ENCODE measurements at places on chromosomes 11 and 22. TPM values are rescaled to one million over a fixed set of nuclear protein-coding genes. Genes with fewer than 3 reads are reported as not detected.

LYVE1 gene
- 2.7 TPM for total RNA-seq

MYBPC3 gene
- total RNA-seq, result not detected

TMPRSS13 gene
- 29.9 TPM for total RNA-seq

CDC42BPG gene
- 20.5 TPM for total RNA-seq

OR56A1 gene
- not detected for total RNA-seq

ELF5 gene
- total RNA-seq, result 0.32 TPM

TSPAN32 gene
- not detected for total RNA-seq

BTBD10 gene
- 29.8 TPM for total RNA-seq

OR4A16 gene
- total RNA-seq, result not detected

FLRT1 gene
- total RNA-seq, result not detected

GRAMD4 gene
- 37.7 TPM for total RNA-seq

ZDHHC5 gene
- total RNA-seq, result 122 TPM

DEUP1 gene
- total RNA-seq, result not detected

TMPRSS6 gene
- total RNA-seq, result not detected

MUC6 gene
- not detected for total RNA-seq

ARHGAP8 gene
- total RNA-seq, result 8.9 TPM

DEFB131B gene
- not detected for total RNA-seq

RIMBP3B gene
- total RNA-seq, result not detected

KRTAP5-1 gene
- total RNA-seq, result not detected

CRYAB gene
- total RNA-seq, result 19.6 TPM

ELP4 gene
- 15.1 TPM for total RNA-seq

LARGE2 gene
- 30.4 TPM for total RNA-seq

ACAD8 gene
- total RNA-seq, result 13.9 TPM

SLCO2B1 gene
- total RNA-seq, result 9.7 TPM

E2F8 gene
- 5.2 TPM for total RNA-seq

CDC45 gene
- total RNA-seq, result 10.0 TPM

HBE1 gene
- total RNA-seq, result not detected

MMP26 gene
- total RNA-seq, result not detected

PAX6 gene
- not detected for total RNA-seq
